ENCODE measurements at places on chromosomes 1 and 21.

DNA sequence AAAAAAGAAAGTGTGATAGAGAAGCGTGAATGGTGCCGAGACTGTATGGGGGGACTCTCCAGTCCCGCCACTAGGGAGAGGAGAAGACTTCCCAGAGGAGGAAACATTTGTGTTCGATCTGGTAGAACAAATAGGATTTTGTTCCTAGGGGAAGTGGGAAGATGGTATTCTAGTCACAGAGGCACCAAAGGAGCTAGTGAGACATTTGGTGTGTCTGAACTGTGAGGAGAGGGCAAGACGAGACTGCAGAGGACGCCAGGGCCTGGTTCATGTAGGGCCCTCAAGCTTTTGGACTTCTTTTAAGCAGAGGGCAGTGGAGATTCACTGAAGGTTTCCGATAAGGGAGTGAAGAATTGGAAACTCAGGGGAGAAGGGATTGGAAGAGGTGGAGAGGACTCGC is 2.9 kb downstream of the BTBD19 start:
- no peak for DNase-seq

- no peak for DNase-seq
These were observed 80.0 kb upstream of the TNR start for GRCh38 chr1:175823406-175823805.

DNA sequence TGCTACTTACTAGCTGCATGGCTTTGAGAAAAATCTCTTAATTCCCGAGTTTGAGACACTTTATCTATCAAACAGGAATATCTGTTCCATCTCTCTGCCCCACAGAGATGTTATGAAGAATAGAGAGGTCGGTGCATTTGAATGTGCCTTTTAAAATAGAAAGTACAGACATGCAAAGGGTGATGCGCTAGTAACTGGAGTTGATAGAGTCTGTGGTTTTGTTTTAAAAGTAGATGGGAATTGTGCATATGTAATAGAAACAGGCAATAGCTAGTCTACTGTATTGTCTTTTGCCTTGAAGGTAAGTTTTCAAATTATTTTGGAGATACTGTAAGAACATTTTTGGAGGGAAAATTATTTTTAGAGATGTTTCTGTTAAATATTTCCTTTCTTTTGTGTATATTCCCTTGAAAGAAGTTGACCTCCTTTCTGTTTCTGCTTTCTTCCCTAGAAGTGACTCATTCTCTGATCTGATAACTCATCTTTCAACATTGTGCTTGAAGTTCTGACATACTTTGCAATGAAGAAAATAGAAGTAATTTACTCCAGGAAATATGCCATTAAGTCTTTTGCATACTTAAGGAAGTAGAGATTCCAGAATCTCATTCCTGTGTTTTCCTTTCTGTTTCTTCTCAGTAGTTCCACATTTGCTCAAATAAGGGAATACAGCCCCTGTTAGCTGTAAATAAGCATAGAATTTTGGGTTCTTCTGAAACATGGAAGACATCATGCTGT is 151.6 kb downstream of the SDCCAG8 start:
- DNase-seq: no peak

GRCh38 chr21:46465651-46466050 is 7.0 kb downstream of the DIP2A start:
- no peak for DNase-seq

- DNase-seq: no peak
These were observed 56.7 kb downstream of the OVGP1 start for GRCh38 chr1:111370871-111371270.

DNA sequence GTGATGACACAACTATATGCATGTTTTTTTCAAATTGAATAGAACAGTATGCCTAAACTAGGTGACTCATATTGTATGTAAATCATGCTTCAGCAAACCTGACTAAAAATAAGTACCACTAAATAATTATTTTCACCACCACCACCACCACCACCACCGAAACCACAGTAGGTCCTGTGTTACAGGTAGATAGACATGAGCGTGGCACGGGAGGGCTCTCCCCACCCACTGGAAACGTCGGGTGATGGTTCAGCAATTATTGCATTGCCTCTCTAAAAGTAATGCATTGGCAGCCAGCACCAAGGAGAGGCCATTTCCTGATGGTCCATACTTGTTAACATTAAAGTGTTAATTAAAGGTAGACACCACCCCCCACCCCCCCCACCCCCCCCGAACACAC is 297.0 kb upstream of the NCAM2 start:
- no peak for DNase-seq

DNA sequence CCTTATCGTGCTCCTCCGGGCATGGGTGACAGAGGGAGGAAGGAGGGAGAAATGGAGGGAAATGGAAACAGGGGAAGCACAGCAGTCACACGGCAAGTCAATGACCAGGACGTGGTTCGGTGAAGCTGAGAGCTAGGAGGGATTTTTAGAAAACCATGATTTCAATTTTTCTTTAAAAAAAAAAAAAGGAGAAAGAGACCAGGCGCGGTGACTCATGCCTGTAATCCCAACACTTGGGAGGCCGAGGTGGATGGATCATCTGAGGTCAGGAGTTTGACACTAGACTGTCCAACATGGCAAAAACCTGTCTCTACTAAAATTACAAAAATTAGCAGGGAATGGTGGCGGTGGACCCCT is 776 bp upstream of the TNFRSF9 start:
- no peak for DNase-seq

DNA sequence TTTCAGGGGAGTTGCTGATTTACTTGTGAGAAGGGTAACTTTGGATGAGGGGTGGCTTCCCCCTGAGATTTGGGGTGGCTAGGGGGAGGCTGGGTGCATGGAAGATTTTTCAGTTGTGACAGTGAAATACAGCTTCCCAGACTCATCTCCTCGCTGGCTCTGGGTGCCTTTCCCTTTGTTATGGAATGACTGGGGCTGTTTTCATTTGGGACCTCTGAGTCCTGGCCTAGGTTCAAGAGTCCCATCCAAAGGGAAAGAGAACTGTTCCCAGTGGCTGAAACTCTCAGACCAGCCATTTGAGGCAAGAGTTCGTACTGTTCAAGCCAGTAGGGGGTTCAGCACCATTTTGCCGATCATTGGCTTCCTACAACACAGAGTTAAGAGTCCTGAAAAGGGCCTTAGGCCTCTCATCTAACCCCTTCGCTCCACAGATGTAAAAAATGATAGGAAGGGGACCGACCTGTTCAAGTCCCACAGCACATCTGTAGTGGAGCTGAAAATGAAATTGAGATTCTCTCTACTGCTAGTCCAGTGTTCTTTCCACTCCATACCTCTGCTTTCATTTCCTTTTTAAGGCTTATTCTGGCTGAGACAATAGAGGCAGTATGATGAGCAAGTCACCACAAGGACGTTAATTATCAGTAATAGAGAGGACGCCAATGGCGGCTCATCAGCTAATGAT is 958 bp downstream of the DDR2 start:
- no peak for DNase-seq

- peak; percentile 53 for DNase-seq
These were observed 3.1 kb downstream of the ACAP3 start for GRCh38 chr1:1304331-1305299.

DNA sequence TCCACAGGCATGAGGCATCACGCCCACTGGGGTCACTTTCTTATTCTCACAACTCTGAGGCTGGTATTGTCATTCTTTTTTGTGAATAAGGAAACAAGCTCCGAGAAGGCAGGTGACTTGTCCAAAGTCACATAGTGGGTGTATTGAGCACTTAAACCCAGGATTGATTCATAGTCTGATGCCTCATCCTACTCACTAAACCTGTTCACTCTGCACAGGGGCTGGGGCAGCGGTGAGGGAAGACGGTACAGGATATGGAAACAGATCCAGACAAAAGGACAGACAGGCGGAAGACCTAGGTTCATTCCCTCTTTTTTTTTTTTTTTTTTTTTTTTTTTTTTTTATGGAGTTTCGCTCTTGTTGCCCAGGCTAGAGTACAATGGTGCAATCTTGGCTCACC is 56.6 kb downstream of the NKAIN1 start:
- no peak for DNase-seq

- no peak for DNase-seq
These were observed 61.2 kb upstream of the ABCG1 start for GRCh38 chr21:42157606-42158310.

- DNase-seq: no peak
These were observed 10.5 kb upstream of the MTARC1 start for GRCh38 chr1:220776254-220776653.

GRCh38 chr1:39087435-39087834 is 61.3 kb downstream of the NDUFS5 start:
- no peak for DNase-seq

GRCh38 chr21:21002153-21002552 is 3.9 kb downstream of the NCAM2 start:
- DNase-seq: no peak

DNA sequence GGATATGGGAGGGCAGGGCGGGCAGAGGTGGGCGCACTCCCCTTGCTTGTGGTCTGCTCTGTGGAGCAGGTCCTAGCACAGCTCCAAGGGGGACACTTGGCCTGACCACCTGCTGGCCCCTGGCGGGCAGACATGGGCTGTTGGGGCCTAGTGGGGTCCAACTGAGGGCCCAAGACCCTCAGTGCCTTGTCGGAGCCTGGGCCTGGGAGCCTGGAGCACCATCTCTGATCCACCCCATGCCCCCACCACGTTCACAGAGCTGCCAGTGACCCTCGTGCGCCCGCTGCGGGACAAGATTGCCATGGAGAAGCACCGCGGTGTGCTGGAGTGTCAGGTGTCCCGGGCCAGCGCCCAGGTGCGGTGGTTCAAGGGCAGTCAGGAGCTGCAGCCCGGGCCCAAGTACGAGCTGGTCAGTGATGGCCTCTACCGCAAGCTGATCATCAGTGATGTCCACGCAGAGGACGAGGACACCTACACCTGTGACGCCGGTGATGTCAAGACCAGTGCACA is 70.6 kb downstream of the OBSCN start:
- DNase-seq: no peak
